ENCODE measurements at places on chromosomes 16 and 17. TPM values are rescaled to one million over a fixed set of nuclear protein-coding genes. Genes with fewer than 3 reads are reported as not detected.
A peak's percentile ranks its signal among the peaks of the same experiment; 100 is the strongest.

KRT39 gene
- not detected for total RNA-seq

DNA sequence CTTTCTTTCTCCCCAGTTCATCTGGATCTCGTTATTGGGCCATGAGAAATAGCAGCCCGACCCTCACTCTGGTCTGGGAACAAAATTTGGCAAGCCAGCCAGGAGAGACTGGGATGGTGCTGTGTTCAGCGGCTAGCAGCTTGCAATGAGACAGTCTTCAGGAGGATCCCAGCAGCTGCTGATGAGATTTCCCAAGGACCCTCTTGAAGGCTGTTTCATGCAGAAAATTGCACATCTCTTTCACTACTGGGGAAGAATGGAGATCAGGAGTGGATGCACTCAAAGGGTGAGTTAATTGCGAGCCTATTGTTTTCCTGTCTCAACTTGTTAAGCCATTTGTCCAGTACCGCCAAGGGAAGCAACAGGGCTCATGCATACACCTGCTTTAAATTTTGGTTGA lies 5.5 kb upstream of the COIL start:
- no peak for DNase-seq

TTYH2 gene
- 2.4 TPM for total RNA-seq

PSMB3 gene
- total RNA-seq = 293 TPM

GRCh38 chr16:85819245-85819644 lies 19.8 kb downstream of the COX4I1 start:
- peak; percentile 76 for DNase-seq

DNA sequence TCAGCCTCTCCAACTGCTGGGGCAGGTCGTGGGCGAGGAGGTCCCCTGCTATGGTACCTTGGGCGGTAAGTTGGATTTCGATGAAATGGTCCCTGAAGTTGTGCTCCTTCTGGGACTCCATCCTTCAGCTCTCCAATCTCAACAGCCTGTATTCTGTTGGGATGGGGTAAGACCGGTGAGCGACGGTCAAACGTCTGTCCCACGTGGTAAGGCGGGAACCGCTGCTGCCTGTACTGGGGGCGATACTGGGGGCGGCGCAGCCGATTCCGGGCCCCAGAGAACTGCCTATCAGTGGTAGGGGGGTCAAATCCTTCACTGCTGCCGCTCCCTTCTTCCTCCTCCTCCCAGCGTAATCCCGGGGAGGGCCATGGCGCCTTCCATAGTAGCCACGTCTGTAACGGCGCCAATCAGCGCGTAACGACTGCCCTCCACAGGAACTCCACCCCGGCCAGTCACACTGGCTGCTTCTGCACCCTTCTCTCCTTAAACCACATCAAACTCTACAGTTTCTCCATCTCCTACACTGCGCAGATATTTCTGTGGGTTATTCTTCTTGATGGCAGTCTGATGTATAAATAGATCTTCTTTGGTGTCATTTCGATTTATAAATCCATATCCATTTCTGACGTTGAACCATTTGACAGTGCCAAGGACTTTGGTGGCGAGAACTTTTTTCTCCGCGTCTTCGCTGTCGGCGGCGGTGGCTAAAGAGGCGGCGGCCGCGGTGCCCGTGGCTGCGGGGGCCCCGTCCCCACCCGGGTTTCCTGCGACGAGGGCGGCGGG lies 41.1 kb downstream of the AHSP start:
- no peak for DNase-seq

- DNase-seq = no peak
Measured at GRCh38 chr17:40416671-40417070, 1.0 kb downstream of the TOP2A start.

CHST4 gene
- not detected for total RNA-seq

KRTAP16-1 gene
- total RNA-seq = not detected

GRCh38 chr17:66143657-66144282 lies 48.2 kb downstream of the CEP112 start:
- no peak for DNase-seq

DNA sequence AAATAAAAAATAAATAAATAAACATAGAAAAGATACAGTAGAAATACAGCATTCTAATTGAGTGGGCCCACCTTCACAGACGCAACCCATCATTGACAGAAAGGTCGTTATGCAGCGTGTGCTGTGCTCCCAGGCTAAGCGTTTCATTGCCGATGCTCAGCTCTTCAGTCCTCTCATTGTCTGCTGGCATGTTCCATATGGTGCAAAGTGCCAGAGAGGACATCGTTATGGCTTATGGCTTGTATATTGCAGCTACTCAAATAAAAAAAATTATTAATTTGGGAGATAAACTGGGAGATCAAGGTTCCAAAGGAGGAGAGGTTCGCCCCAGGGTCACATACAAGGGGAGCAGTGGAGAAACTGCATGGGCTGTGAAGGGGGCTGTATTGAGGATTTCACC lies 11.3 kb upstream of the UBALD2 start:
- DNase-seq = no peak

KREMEN2 gene
- total RNA-seq = not detected

DNA sequence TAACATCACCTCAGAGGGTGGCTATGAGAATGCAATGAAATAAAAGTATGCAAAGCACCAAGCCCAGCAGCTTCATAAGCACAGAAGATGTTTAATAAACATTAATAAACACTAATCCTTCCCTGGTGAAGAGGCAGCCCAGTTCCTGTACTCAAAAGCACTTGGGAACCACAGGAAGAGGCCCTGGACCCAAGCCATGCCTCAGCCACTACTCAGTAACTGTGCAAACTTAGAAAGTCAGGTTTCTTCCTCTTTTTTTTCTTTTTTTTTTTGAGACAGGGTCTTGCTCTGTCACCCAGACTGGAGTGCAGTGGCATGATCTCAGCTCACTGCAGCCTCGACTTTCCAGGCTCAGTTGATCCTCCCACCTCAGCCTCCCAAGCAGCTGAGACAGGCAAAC lies 5.3 kb downstream of the ARHGAP17 start:
- no peak for DNase-seq

Measured in fibroblast of the aortic adventitia (primary cell).